ENCODE measurements at places on chromosomes 6 and 20.
A peak's percentile ranks its signal among the peaks of the same experiment; 100 is the strongest.

- no peak for DNase-seq
- H3K36me3 ChIP-seq, result no peaks in the 10 kb centered on the region
- H3K4me1 ChIP-seq, result no peaks in the 10 kb centered on the region
Observed at GRCh38 chr6:13009461-13009860, 292.9 kb downstream of the PHACTR1 start.

- no peaks in the 10 kb centered on the region for H3K36me3 ChIP-seq
- no peak overlapping the region for H3K27ac ChIP-seq
- H3K4me1 ChIP-seq, result peaks cover 11% of the 10 kb centered on the region
- no peak overlapping the region for H3K4me3 ChIP-seq
- no peak for DNase-seq
- no peaks in the 10 kb centered on the region for H3K27me3 ChIP-seq
Observed at GRCh38 chr20:48457193-48458002, 370.4 kb downstream of the PREX1 start.

GRCh38 chr20:50130356-50130723, 17.4 kb upstream of the UBE2V1 start:
- peaks cover 10% of the 10 kb centered on the region for H3K36me3 ChIP-seq
- H3K4me1 ChIP-seq, result no peaks in the 10 kb centered on the region
- no peak overlapping the region for H3K27ac ChIP-seq

GRCh38 chr6:29014729-29015608, 9.9 kb upstream of the ZNF311 start:
- no peaks in the 10 kb centered on the region for H3K36me3 ChIP-seq
- no peak overlapping the region for H3K27ac ChIP-seq
- H3K27me3 ChIP-seq, result no peaks in the 10 kb centered on the region
- H3K4me3 ChIP-seq, result no peak overlapping the region
- H3K4me1 ChIP-seq, result no peaks in the 10 kb centered on the region

DNA sequence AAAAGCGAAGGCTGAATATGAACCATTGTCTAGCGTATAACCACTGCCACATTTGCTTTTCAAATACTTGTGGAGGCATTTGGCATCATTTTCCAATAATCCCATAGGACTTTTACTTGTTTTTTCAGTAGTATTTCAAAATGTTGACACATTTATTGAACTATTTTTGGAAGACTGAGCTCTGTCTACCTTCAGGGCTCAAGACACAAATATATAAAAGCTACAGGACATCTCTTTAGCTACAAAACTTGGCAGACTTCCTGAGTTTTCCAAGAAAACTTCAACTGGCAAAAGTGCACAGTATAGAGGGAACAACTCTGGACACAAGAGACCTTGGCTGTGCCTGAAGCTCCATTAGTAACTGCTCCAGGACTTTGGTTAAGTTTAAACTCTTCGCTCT, 13.4 kb downstream of the EPB41L2 start:
- no peak overlapping the region for H3K27ac ChIP-seq
- no peak overlapping the region for H3K4me3 ChIP-seq
- no peaks in the 10 kb centered on the region for H3K36me3 ChIP-seq
- no peaks in the 10 kb centered on the region for H3K4me1 ChIP-seq
- DNase-seq, result no peak

DNA sequence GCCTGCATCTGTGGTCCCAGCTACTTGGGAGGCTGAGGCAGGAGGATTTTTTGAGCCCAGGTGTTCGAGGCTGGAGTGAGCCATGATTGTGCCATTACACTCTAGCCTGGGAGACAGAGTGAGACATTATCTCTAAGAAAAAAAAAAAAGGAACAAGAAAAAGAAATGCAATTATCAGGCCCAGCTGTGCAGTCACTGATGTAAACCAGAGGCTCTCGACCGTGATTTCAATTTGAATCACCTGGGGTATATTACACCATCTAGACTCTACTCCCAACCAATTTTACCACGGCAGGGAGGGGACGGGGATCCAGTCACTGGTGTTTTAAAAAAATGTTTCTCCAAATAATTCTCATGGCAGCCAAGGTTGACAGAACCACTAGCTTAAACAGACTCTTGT, 48.8 kb upstream of the NKX2-2 start:
- no peak overlapping the region for H3K27ac ChIP-seq
- H3K4me1 ChIP-seq, result peaks cover 6% of the 10 kb centered on the region
- no peaks in the 10 kb centered on the region for H3K27me3 ChIP-seq
- peak; percentile 60 for DNase-seq

- no peak for DNase-seq
- no peaks in the 10 kb centered on the region for H3K27me3 ChIP-seq
- no peak overlapping the region for H3K27ac ChIP-seq
Observed at GRCh38 chr6:8215631-8216030, 113.3 kb upstream of the EEF1E1 start.

- H3K4me1 ChIP-seq, result peaks cover 35% of the 10 kb centered on the region
- H3K27me3 ChIP-seq, result no peaks in the 10 kb centered on the region
- H3K27ac ChIP-seq, result no peak overlapping the region
- H3K4me3 ChIP-seq, result no peak overlapping the region
- H3K36me3 ChIP-seq, result no peaks in the 10 kb centered on the region
Observed at GRCh38 chr20:24873025-24873620, 75.9 kb upstream of the CST7 start.

DNA sequence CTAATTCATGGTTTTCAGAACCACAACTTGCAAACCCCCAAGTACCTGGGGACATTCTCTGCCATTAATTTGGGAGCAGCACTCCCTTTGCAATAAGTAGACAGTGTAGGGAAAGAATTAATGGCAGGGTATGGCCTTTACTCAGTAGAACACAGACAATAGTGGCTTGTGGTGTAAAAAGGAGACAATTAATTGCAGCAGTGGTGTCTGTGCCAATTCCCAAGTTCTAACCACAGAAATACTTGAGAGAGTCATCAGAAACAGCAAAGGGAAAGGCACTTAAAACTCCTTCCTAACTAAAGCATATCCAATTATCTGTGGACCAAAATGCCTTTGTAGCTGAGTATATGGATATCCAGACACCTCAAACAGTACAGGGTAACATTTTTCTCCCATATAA, 257.6 kb upstream of the POU3F2 start:
- no peaks in the 10 kb centered on the region for H3K36me3 ChIP-seq
- H3K4me3 ChIP-seq, result no peak overlapping the region
- no peaks in the 10 kb centered on the region for H3K4me1 ChIP-seq
- H3K27ac ChIP-seq, result no peak overlapping the region
- DNase-seq, result no peak

GRCh38 chr20:35093267-35093884, 769 bp upstream of the TRPC4AP start:
- DNase-seq, result no peak
- H3K36me3 ChIP-seq, result no peaks in the 10 kb centered on the region
- H3K4me1 ChIP-seq, result peaks cover 18% of the 10 kb centered on the region
- no peak overlapping the region for H3K27ac ChIP-seq
- H3K27me3 ChIP-seq, result no peaks in the 10 kb centered on the region

GRCh38 chr6:76124018-76124417, 51.6 kb upstream of the IMPG1 start:
- no peak overlapping the region for H3K27ac ChIP-seq
- no peak for DNase-seq
- no peaks in the 10 kb centered on the region for H3K4me1 ChIP-seq
- no peaks in the 10 kb centered on the region for H3K27me3 ChIP-seq
- H3K4me3 ChIP-seq, result no peak overlapping the region

GRCh38 chr20:45911486-45912343, at the start of gene PLTP:
Gene PLTP, minus strand, starts transcription at chr20:45912155. Its CDS starts 703 bp downstream, at chr20:45911452.
- H3K4me1 ChIP-seq, result peaks cover 38% of the 10 kb centered on the region
- DNase-seq, result peak; percentile 53
- no peak within 1 kb of the TSS for H3K27ac ChIP-seq
- peak within 1 kb of the TSS; percentile 35 for H3K4me3 ChIP-seq
- no peaks in the 10 kb centered on the region for H3K36me3 ChIP-seq

DNA sequence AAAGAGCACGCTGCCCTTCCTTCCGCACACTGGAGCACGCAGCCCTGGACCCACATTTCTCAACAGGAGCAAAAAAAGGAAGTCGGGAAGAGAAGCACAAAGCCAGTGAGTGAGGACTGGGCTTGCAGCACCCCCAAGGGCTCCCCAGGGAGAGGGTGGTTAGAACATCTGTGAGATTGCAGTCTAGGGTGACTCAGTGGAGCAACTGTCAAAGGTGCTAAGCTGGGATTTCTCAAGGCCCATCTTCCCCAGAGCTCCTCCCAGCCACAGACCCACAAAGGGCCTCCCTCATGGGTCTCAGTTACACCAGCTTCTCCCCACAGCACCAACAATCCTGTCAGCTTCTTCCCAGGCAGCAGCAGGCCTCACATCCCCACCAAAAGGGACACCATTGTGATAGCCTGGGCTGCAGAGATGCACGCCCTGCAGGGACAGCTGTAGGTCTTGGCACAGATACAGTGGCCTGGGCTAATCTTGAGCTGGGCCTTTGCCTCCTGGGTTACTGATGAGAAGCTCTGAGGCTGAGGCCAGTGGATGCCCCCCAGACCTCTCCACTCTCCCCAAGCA, 39.6 kb upstream of the CD93 start:
- peak overlapping the region; percentile 98 for H3K27ac ChIP-seq
- H3K4me1 ChIP-seq, result peaks cover 50% of the 10 kb centered on the region
- H3K27me3 ChIP-seq, result no peaks in the 10 kb centered on the region
- H3K4me3 ChIP-seq, result peak overlapping the region; percentile 51

DNA sequence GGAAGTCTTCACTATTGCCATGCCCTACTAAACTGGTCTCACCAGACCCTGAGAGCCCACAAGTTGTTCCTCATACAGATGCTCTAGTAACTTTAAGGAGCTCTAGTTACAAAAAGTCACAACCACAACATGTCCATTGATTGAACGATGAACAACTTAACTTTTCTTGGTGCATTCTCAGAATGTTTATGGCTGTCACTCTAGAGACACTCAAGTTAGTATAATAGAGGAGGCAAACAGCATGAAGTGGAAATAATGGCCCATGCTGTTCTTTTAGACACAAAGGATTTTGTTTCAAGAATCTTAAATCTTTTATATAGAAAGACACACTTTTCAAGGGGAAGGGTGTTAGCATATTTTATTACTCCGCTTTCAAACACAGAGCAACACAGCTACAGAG, 934.4 kb downstream of the HACE1 start:
- no peaks in the 10 kb centered on the region for H3K4me1 ChIP-seq
- no peaks in the 10 kb centered on the region for H3K27me3 ChIP-seq
- H3K36me3 ChIP-seq, result no peaks in the 10 kb centered on the region
- no peak overlapping the region for H3K27ac ChIP-seq

GRCh38 chr20:33971147-33971975, 22.4 kb upstream of the RALY start:
- no peak overlapping the region for H3K27ac ChIP-seq
- DNase-seq, result no peak
- H3K36me3 ChIP-seq, result no peaks in the 10 kb centered on the region
- no peak overlapping the region for H3K4me3 ChIP-seq
- no peaks in the 10 kb centered on the region for H3K27me3 ChIP-seq
- H3K4me1 ChIP-seq, result no peaks in the 10 kb centered on the region

DNA sequence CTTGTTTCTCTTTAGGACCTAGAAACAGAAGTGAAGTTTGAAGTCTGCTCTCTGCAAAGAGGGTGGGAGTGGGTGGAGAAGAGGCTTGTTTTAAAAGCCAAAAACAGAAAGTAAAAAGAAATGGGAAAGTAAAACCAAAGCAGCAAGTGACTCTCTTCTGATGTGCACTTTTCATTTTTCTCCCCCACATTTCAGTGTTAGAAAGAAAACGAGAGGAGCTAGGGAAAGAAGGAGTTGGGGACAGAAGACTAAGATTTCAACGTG, 1.3 kb downstream of the C6orf141 start:
- no peak for DNase-seq
- no peak overlapping the region for H3K4me3 ChIP-seq
- no peak overlapping the region for H3K27ac ChIP-seq
- no peaks in the 10 kb centered on the region for H3K4me1 ChIP-seq
- no peaks in the 10 kb centered on the region for H3K36me3 ChIP-seq

DNA sequence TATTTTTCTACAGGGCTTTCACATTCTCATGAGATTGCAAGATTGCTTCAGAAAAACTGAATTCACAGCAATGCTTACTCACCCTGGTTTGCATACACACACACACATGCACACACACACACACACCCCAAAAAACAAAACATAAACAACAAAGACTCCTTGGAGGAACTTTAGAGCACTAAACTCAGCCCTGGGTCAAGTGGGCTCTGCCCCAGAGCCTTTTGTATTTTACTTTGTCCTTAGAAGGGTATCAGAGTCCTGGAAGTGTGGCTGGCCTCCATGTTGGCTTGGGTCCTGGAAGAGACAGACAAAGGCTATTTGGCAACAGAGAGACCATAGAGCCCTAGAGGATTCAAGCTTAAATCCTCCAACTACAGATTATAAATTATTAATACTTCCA, 8.0 kb upstream of the CST9 start:
- H3K4me1 ChIP-seq, result no peaks in the 10 kb centered on the region
- DNase-seq, result no peak
- H3K36me3 ChIP-seq, result no peaks in the 10 kb centered on the region
- no peak overlapping the region for H3K27ac ChIP-seq
- H3K27me3 ChIP-seq, result no peaks in the 10 kb centered on the region
- H3K4me3 ChIP-seq, result no peak overlapping the region

GRCh38 chr6:30890646-30891449, 6.5 kb downstream of the DDR1 start:
- no peak overlapping the region for H3K27ac ChIP-seq
- no peaks in the 10 kb centered on the region for H3K36me3 ChIP-seq
- H3K4me1 ChIP-seq, result no peaks in the 10 kb centered on the region
- no peak for DNase-seq
- no peak overlapping the region for H3K4me3 ChIP-seq

GRCh38 chr20:39909447-39909846, 779.6 kb downstream of the MAFB start:
- no peaks in the 10 kb centered on the region for H3K4me1 ChIP-seq
- no peak overlapping the region for H3K27ac ChIP-seq
- H3K27me3 ChIP-seq, result no peaks in the 10 kb centered on the region

DNA sequence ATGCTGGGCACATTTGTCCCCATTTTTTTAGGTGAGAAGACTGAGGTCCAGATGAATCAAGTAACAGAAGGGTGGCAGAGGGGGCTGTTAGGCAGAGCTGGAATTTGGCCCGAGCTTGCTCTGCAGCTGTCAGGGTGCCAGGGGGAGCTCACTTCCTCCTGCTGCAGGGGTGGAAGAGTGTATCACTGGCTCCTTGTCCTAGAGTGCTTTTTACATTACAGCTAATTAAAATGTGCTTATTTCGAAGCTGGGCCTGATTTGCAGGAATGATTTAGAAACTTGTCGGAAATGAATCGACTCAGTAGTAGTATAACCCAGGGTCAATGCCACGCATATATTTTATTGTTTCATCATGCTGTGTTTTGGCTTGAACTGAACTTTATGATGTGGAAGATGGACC, 11.1 kb downstream of the TOX2 start:
- peaks cover 34% of the 10 kb centered on the region for H3K4me1 ChIP-seq
- peak; percentile 84 for DNase-seq
- no peaks in the 10 kb centered on the region for H3K27me3 ChIP-seq
- no peaks in the 10 kb centered on the region for H3K36me3 ChIP-seq
- H3K27ac ChIP-seq, result no peak overlapping the region
- H3K4me3 ChIP-seq, result peak overlapping the region; percentile 31

- no peak overlapping the region for H3K27ac ChIP-seq
- no peaks in the 10 kb centered on the region for H3K27me3 ChIP-seq
- H3K4me3 ChIP-seq, result no peak overlapping the region
- no peaks in the 10 kb centered on the region for H3K36me3 ChIP-seq
- no peak for DNase-seq
Observed at GRCh38 chr20:46034039-46034438, 5.0 kb downstream of the SLC12A5 start.

GRCh38 chr6:12916006-12916405, 199.4 kb downstream of the PHACTR1 start:
- H3K27ac ChIP-seq, result no peak overlapping the region
- no peaks in the 10 kb centered on the region for H3K36me3 ChIP-seq
- no peak overlapping the region for H3K4me3 ChIP-seq
- H3K27me3 ChIP-seq, result no peaks in the 10 kb centered on the region
